ENCODE measurements at places on chromosomes 1 and 21.

DNA sequence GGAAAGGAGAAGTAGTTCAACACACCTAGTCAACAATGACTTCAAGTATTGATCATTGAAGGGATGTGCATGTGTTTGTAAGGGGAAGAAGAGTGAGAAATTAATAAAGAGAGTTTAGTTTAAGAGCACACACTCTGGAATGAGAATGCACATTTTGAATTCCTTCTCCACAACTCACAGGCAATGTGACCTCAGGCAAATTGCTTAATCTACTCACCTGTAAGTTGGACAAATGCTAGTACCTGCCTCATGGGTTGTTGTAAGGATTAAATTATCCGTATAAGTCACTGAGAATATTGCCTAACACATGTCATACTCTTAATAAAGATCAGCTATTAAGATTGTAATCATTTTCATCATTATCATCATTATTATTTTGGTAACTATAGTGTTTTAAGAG, 204.0 kb upstream of the NFIA start:
- no peak for DNase-seq

- no peak for DNase-seq
Measured at GRCh38 chr1:1230656-1231399, 973 bp downstream of the SDF4 start.

GRCh38 chr1:214332946-214333798, 52.2 kb downstream of the SMYD2 start:
- no peak for DNase-seq

DNA sequence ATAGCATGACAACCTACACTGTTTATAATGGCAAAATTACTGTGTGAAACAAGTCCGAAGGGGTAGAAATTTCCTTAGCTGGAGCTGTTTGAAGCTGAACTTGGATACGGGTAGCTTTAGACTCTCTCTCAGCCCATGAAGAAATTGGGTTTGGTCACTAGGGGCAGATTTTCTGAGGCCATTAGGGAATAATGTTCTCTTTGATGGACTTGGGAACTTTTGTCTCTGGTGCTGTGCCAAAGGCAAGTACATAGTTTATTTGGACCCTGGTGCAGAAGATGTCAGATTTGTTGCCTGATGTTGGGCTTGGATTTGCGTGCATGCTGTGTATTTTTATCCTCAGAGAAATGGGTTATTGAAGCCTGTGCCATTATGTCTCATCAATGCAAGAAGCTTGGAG, 109.6 kb downstream of the VPS13D start:
- no peak for DNase-seq

DNA sequence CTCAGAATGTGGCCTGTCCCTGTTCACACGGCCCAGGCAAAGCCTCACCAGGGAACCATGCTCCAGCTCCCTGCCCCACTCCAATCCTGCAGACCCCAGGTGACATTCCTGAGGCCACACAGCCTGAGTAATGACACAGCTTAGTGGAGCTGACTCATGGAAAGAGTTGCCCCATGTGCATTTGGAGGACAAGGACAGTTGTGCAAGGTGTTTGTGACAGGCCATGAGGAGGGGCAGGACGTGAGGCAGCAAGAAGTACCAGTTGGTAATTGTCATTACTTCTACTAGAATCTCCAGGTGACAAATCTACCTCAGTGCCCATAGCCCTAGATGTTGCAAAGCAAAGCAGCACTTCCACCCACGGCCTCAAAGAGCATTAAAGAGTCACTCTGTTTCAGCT, 15.2 kb downstream of the PRR9 start:
- no peak for DNase-seq

- DNase-seq: no peak
Measured at GRCh38 chr1:184021728-184022127, 15.8 kb downstream of the COLGALT2 start.

- DNase-seq: no peak
Measured at GRCh38 chr1:236009191-236009590, 55.7 kb downstream of the NID1 start.

- no peak for DNase-seq
Measured at GRCh38 chr1:70427976-70428375, 16.9 kb downstream of the CTH start.

- no peak for DNase-seq
Measured at GRCh38 chr1:111175349-111175748, 25.1 kb downstream of the DENND2D start.

DNA sequence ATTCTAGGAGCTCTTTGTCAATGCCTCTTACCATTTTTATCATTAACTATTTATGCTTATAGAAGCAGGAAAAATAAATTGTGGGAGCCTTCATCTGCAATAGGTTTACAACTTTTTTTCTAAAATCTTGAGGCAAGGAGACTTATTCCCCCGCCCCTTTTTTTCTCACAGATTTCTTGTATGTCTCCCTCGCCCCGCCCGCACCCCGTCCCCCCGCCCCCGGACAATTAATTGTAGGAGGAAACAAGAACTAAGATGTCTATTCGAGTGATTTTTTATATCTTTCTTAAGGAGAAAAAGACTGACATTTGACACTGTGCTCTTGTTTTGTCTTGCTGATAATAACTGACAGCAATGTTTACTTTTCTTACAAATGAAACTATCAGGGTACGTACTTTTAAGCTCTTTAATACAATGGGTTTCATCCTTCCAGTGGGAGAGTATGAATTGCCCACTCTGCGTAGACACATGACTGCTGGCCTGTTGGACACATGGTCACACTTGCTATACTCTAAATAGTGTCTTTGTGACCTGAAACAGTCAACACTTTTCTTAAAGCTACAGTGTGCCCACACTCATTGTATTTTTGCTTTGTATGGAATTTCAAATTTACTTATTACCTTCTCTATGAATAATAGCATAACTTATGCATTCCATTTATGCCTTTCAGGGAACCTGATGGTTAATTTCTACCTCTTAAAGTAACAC, 1.5 kb upstream of the IVNS1ABP start:
- no peak for DNase-seq

DNA sequence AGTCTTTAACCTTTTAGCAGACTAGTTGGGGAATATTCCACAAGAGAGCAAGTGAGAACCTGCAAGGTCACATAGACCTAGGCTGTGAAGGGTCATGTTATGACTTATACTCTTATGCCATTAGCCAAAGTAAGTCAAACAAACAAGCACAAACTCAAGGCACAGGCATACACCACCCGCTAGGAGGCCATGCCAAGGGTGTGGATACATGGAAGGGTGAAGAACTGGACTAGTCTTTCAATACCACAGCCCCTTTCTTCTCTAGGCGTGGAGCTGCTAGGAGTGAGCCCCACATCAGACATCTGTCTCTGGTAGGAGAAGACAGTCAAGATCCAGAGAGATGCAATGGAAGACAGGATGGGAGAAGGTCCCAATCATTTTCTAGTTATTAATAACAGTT, 68.6 kb downstream of the BACH1 start:
- no peak for DNase-seq

DNA sequence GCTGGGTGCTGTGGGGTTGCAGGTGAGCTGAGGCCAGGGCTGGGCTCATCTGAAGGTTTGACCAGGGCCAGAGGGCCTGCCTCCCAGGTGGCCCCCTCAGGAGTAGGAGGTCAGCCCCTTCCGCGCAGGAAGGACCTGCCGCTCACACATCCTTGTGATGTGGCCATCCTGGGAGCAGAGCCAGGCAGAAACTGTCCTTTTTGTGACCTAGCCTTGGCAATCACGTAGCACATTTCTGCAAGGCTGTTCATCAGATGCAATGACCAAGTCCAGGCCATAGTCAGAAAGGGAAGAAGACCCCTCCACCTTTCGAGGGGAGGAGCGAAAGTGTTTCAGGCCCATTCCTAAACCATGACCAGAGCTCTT, 55.5 kb upstream of the TRAPPC10 start:
- no peak for DNase-seq

GRCh38 chr1:31062867-31063380, 2.6 kb downstream of the PUM1 start:
- no peak for DNase-seq

All from cortex of kidney (tissue), 1 donor.